Heart left ventricle (tissue), 16 donors: ENCODE measurements at places on chromosomes 7 and 10.

DNA sequence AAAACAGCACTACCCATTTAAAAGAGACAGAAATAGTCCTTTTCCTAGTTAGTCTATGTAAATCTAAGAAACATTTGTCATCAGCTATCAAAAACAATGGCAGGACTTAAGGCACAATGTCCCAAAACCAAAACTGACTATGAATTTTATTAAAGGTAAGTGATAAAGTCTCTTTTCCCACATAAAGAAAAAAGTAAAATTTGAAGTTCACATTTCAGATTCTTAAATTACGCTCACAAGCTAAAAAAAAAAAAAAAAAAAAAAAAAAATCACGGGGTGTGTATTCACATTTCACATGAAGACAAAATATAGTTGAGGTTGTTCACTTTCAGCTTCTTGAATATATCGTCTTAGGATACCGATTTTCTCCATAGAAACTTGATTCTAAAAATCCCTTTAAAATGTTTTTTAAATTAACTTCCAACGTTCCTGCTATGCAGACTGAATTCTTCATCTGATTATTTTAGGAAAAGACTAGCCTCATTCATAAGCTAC lies 1.6 kb downstream of the P4HA1 start:
- no peak for DNase-seq

- DNase-seq = peak; percentile 29
These were observed 200.3 kb downstream of the PRPF18 start for GRCh38 chr10:13787015-13787421.

- no peak for DNase-seq
These were observed 37.1 kb downstream of the GNG11 start for GRCh38 chr7:93958651-93959050.

- DNase-seq = no peak
These were observed 86.6 kb downstream of the ODAD2 start for GRCh38 chr10:27912231-27912630.

- no peak for DNase-seq
These were observed 533.4 kb upstream of the SEMA3D start for GRCh38 chr7:85719981-85720953.

DNA sequence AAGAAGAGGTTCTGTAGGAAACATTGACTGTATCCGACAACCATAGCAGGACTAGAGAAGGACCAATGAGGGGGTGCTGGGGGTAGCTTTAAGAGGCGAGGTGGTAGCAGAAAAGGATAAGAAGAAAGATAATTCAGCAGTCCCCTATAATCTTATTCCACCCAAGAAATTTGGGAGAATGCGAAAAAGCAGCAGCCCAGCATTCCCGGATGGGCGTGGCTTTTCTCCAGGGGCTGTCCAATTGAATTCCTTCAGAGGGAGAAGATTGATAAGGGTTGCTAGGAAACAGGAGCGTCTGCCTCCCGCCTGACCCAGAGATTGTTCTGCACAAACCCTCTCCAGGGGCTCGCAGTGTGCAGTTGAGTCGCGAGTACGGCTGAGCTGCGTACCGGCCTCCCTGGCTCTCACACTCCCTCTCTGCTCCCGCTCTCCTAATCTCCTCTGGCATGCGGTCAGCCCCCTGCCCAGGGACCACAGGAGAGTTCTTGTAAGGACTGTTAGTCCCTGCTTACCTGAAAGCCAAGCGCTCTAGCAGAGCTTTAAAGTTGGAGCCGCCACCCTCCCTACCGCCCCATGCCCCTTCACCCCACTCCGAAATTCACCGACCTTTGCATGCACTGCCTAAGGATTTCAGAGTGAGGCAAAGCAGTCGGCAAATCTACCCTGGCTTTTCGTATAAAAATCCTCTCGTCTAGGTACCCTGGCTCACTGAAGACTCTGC lies at the start of gene GRM3:
Gene GRM3, plus strand, starts transcription at position 349 of the 721 bp plus-strand sequence. CDS start 121,237 bp downstream, outside the sequence.
- DNase-seq = peak; percentile 29

DNA sequence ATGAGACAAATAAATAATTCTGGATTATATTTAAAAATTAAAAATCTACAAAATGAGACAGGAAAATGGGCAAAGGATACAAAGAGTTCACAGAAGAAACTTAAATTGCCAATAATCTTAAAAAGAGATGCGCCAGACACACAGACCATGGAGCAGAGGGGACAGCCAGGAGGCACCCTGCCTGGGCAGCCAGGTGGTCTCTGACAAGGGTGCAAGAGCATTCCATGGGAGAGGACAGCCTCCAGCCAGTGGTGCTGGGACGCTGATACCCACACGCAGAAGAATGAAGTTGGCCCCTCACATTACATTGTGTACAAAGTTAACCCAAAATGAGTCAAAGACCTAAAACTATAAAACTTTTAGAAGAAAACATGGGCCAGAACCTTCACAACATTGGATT lies 106.3 kb downstream of the NKX6-2 start:
- DNase-seq = no peak

DNA sequence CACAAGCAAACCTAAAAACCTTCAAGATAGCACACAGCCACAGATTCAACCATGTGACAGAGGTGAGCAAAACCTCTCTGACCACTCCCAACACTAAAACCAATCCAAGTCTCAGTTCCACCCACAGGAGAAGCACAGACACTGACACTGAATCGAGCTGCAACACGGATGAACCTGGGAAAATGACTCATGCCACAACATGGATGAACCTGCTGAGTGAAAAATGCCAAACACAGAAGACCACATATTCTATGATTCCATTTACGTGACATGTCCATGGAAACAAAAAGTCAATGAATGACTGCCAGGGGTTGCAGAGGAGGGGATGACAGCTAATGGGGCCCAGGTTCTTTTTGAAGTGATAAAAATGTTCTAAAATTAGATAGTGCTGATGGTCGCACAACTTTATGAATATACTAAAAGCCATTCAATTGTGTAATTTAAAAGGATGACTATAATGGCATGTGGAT lies 22.0 kb downstream of the CYTH3 start:
- DNase-seq = no peak

- no peak for DNase-seq
These were observed 48.9 kb downstream of the BLNK start for GRCh38 chr10:96222441-96222840.

- no peak for DNase-seq
These were observed 5.7 kb upstream of the ZNF503 start for GRCh38 chr10:75407224-75407712.

- DNase-seq = no peak
These were observed 137.5 kb downstream of the CCDC71L start for GRCh38 chr7:106523482-106523881.

DNA sequence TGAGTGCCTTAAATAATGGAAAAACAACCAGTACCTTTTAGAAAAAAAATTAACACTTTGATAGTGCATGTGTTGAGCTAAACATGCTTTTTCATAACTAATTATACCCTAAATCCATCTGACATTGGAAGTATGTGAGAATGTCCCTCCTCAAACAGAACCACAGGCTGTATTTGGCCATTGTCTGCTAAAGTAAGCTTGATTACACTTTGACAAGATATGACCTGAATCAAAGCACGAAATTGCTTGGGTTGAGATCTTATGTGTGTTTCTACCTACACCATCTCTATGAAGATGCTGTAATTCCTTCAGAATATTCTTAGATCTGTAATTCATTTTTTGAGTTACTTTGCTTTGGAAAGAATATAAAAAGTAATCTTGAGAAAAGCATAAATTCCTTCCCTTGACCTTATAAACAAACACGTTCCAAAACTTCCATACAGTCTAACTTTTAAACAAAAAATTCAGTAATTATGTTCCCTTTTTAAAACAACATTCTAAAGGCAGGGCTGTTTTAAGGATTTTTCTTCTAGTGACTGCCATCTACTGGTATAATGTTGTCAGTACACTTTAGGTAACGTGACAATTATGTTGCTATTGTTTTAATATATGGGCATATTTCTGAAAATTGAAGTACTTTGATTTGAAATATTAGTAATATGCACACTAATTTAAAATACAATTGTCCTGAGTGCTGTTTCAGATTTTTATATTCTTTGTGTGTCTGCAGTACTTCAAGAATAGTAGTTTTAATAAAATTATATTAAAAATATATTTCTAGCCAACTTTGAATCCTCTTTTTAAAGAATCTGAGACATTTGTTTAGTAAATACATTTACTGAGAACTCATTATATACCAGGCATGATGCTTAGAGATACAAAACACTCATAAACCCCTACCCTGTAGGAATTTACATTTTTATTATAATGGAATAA lies 20.9 kb downstream of the CD36 start:
- DNase-seq = no peak

DNA sequence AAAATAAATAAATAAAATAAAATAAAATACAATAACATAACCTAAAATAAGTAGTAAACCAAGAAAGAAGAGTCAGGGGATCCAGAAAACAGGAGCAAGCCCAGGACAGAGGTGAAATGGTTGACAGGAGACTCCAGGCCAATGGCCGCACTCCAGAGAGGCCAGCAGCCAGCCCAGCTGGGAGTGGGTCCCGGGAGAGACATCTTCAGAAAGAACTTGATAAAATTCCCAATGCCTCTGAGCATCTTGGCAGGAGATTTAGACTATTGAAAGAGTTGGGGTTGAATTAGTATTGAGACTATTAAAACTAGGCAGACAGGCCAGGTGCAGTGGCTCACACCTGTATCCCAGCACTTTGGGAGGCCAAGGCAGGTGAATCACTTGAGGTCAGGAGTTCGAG lies 62.6 kb downstream of the CLIP2 start:
- no peak for DNase-seq

DNA sequence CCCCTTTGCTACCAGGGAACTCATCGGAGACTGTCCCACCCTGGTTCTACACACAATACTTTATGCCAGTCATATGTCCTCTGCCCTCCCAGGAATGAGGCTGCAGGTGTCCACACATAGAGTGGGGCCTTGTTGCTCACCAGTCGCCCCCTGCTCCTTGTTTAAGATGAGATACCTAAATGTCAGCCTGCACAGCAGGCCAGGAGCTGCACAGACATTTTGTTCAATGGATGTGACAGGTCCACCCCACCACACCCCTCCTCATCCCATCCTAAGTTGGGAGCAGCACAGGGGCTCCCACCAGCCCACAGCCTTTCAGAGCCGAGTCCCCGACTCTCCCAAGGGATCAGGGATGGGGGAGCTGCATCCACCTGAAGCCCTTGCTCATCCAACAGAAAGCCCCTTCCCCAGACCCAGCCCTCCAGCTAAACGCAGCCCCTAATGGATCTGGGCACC lies 6.2 kb upstream of the GRID1 start:
- DNase-seq = no peak

DNA sequence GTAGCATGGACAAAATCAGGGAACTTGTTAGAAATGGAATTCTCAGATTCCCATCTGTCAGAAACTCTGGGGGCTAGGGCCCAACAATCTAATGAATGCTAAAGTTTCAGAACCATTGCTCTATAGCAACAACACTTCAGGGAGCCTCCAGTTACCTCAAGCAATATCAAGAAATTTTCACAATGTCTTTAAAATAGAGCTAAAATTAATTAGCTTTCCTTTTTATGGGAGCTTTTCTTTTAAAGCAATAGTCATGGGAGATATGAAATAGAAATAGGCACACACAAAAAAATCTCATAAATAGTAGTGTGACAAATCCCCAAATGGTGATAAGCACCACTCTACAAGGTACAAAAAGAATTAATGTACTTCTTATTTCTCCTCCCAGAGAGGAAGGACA lies 80.9 kb downstream of the AASS start:
- no peak for DNase-seq

- DNase-seq = no peak
These were observed 7.4 kb downstream of the YWHAG start for GRCh38 chr7:76351372-76351771.

DNA sequence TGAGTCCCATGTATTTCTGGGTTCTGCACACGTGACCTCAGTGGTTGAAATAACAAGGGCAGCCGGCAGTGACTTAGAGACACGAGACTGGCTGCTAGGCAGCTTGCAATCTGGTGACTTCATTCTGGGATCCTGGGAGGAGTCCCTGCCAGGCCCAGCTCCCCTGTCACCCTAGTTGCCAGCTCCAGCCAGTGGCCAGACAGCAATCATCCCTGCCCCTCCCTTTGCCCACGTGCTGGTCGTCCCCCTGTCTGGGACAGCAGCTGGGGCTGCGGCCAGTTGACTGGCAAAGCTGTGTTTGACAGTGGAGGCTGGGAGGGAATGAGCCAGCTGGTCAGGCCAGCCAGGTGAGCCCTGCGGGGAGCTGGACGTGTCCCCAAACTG lies 30.0 kb downstream of the ADGRA1 start:
- peak; percentile 74 for DNase-seq

GRCh38 chr10:8294779-8295178 lies 240.3 kb downstream of the GATA3 start:
- no peak for DNase-seq

- no peak for DNase-seq
These were observed 152.8 kb downstream of the GNAT3 start for GRCh38 chr7:80359029-80359428.

DNA sequence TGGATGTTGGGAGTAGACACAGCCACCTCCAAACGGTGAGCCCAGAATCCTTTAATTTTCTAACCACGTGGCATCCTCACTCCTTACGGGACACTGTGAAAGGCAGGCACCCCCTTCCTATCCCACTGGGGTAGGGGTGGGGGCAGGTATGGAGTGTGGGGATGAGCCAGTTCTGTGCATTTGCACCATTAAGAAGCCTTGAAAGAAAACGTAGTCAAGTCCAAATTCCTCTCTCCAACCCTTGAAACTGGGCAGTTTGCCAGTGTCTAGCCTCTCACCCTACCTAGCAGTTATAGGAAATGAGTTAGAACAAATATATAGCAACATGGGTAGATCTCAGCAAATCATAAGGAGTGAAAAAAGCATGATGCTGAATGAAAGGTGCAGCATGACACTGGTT lies 92.4 kb upstream of the LEP start:
- no peak for DNase-seq

DNA sequence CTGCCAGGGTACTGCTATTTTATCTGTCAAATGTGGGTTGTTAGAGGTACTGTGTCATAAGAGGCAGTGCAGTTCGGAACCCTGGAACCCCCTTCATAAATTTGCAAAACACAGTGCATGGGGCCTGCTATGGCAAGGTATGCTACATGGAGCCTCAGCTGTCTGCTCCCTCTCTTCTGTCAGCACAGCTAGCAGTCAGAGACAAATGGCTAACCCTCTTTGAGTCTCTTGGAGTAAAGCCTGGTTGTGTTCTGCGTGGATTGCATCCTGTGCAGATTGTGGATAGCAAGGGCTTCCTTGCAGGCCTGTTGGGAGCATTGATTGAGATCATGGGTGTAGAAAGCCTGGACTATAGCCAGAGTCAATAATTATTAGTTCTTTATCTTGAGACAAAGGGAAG lies 397.8 kb downstream of the AUTS2 start:
- no peak for DNase-seq
